CD4-positive, alpha-beta T cell treated with Interleukin-21 for 1 hour (primary cell): ENCODE measurements at places on chromosomes 6 and 20.

GRCh38 chr20:54980103-54980960 is 504.9 kb downstream of the DOK5 start:
- DNase-seq: no peak

DNA sequence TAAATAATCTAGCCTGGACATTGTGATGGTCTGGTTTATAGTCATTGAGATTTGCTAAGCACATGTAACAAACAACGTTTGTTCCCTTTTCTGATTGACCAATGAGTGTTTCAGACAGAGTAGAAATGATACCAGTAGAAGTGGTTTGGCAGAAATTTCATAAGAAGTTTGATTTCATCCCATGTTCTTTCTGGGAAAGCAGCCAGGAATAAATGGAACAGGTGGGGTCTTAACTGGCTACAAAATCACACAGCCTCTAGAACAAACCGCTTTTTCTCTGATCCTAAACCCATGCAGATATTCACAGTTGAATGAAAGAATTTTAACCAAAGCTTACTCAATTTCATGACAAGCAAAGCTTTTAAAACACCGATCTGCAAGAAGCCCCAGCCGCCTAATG is 227.5 kb downstream of the UST start:
- no peak for DNase-seq

GRCh38 chr20:3670511-3670910 is 7.3 kb upstream of the GFRA4 start:
- DNase-seq: no peak

GRCh38 chr6:26267083-26267589 is 97.9 kb upstream of the BTN3A2 start:
- no peak for DNase-seq

GRCh38 chr6:83868639-83869038 is 9.2 kb downstream of the CYB5R4 start:
- DNase-seq: no peak
